Amniotic epithelial cell (primary cell): ENCODE measurements at places on chromosomes 5 and 9.

DNA sequence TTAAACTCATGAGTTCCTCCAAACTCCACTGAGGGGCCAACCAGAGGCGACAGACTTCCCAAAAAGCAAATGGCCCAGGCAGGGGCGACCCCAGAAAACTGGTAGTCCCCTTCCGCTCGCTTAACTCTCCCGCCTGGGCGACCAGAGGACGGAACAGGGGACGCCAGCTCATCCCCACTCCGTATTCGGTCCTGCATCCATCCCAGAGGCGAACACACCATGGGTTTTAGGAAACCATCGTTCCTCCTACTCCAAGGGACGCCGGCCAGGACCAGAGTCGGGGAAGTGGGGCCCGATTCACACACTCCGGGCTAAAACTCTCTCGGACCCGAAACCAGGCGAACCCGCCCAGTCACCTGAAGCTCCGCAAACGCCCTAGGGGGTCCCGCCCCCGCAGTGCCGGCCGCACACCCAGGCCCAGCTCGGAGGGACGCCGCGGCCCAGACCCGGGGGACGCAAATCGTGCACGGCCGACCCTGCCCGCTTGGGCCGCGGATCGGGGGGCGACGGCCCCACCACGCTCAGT, 478 bp downstream of the TEX10 start:
- peak; percentile 5 for DNase-seq

DNA sequence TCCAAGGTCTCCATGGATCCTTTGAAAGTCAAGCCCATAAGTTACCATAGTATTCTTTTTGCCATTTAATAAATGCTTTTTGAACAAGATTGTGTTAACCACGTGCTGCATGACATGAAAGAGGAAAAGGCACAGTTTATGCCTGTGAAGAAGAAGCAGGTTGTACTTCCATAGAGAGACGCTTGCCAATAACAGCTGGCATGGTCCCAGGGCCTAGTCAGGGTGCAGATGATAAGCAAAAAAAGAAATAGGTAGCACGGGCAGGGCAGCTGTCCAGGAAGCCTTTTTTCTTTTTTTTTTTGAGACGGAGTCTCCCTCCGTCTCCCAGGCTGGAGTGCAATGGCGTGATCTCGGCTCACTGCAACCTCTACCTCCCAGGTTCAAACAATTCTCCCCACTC, 71.8 kb upstream of the CLINT1 start:
- no peak for DNase-seq

DNA sequence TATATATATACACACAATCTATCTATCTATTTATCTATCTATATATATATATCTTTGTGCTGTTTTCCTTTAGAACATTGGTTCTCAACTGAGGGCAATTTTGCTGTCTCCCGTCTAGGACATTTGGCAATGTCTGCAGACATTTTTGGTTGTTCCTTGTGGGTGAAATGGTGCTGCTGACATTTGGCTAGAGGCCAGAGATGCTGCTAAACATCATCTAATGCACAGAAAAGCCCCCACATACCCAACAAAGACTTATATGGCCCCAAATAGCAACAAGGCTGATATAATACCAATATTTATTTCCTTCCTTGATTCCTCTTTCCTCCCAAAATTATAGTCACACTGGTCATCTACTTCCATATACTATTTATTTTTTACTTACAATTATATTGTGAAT, 197.5 kb downstream of the TRPM3 start:
- DNase-seq = peak; percentile 5

GRCh38 chr5:124825983-124826337, 79.5 kb upstream of the ZNF608 start:
- no peak for DNase-seq

DNA sequence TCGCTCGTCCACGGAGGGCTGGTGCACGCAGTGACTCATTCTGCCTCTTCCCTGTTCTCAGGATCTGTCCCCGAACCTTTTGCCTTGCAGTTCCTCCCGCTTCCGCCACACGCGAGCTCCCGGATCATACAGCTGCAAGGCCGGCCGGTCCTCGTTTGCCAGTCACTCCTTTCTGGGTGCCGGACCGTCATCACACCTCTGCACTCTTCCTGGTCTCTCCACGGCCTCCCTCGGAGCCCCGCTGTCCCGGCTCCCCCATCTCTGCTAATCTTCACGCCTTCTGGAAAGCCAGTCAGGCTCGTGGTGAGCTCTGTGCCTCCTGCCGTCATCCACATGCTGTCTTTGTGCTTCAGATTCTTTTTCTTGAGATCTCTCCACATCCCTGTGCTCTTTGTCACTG, 91.8 kb downstream of the STX17 start:
- DNase-seq = no peak

DNA sequence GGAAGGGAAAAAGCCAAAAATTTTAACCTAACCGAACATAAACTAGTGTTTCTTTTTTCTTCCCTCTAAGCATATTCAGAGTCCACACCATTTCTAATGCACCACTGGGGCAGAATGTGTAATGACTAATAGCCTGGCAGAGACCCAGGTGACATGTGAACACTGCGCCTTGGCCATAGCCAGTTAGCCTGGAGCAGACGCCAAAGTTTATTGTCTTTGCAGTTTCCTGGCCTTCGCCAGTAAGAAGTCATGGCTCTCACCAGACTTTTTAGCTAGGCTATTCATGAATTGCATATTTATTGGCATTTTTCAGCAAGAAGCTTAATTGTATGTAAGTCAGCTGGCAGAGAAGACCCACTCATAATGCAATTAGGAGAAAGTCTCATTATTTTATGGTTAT, 182.8 kb upstream of the SLC27A6 start:
- no peak for DNase-seq

- DNase-seq = no peak
These were observed 251.3 kb downstream of the KDM4C start for GRCh38 chr9:7009065-7009464.

DNA sequence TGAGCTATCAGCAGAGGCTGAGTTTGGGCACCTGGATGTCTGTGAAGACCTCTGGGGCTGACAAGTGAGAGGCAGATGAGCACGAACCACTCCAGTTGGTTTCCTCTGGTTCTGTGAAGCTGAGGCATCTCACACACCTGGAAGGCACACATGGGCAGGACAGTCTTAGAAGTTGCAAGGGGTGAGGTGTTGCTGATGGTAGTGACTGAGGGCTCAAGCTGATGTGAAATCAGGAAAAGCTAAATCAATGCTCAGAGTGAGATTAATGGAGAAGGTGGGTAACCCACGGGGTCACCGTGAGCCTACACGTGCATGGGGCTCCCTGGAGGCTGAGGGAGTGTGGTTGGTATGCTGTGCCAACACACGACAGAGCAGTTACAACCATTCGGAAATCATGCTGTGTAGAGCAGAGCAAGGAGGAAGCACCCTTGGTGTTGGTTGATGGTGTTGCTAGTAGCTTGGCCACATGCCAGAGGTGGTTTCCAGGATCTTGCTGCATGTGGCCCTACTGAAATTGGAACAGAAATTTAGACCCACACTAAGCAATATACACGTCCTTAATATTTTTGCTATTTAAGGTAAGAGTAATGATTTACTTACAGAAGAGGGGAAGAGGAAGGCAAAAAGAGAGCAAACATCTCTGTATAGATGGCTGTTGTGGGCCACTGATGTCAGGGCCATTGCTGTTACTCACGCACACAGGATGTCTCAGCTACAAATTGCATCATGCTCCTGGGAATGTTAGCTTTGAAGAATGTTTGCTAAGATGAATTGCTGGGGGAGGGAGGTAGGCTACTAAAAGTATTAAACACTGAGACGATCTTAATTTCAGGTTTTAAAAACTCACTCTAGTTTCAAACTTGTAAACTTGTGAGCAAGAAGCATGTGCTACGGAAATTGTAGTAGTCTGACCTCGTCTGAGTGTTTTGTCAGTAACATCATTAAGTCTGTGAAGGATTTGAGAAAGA, 170.5 kb downstream of the ARHGEF28 start:
- peak; percentile 97 for DNase-seq

- no peak for DNase-seq
These were observed 142.9 kb downstream of the SLCO4C1 start for GRCh38 chr5:102153003-102153759.

- DNase-seq = no peak
These were observed 44.4 kb downstream of the ZNF474 start for GRCh38 chr5:122173474-122174415.
